ENCODE measurements at places on chromosomes 7 and 10. TPM values are rescaled to one million over a fixed set of nuclear protein-coding genes. Genes with fewer than 3 reads are reported as not detected.

DNA sequence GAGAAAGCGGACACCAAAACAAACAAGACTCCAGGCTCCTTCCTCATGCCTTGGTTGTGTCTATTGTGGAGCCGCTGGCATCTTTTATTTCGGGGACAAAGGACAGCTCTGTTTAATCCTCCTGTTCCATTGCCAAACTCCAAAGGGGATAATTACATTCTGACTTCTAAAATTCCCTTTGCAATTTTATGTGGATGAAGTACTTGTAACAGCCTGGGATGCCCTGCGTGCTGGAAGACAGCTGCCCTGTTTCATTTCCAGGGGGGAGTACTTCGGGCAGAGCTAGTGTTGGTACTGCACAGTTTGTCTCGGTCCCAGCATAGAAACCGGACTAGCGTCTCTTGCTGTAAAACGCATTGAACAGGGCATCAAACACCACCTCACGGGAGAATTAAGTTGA, 90.9 kb downstream of the BAMBI start:
- no peaks in the 10 kb centered on the region for H3K36me3 ChIP-seq
- DNase-seq = no peak
- no peaks in the 10 kb centered on the region for H3K4me1 ChIP-seq
- no peaks in the 10 kb centered on the region for H3K27me3 ChIP-seq

SPDYE6 gene
- total RNA-seq = not detected

GRCh38 chr10:2949948-2950354, 117.4 kb upstream of the PFKP start:
- H3K27ac ChIP-seq = no peak overlapping the region
- no peaks in the 10 kb centered on the region for H3K36me3 ChIP-seq
- H3K4me3 ChIP-seq = no peak overlapping the region
- H3K27me3 ChIP-seq = peaks cover 3% of the 10 kb centered on the region

SLC18A3 gene
- not detected for total RNA-seq

DNA sequence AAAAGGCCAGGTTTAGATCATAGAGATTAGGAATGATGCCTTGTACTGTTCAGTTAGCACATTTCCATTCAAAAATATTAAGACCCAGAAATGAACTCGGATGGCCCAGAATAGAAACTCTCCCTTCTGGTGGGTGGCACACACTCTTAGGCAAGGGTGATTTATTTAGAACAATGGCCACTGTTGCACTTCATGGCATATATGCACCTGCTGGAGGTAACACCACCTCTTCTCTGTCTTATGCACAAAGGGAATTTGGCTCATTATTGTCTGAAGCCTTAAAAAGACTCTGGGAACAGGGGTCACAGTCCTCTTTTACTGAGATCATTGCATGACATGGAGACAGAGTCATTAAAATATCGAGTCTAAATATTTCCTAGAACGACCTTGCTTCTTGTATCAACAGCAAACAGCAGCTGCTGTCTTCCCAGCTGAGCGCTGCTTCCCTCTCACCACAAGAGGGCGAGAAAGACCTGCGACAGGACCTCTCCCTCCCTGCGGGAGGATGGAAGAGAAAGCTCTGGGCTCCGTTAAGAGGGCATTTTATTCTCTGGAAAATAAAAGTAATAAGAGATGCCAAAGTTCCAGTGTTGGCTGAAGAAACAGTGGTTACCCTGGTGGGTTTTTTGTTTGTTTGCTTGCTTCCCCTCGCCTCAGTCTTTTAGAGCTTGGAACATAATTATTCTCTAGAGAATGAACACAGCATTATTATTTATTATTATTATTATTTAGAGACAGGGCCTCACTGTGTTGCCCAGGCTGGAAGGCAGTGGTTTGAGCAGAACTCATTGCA, 13.5 kb upstream of the BAMBI start:
- peaks cover 4% of the 10 kb centered on the region for H3K4me1 ChIP-seq
- H3K27me3 ChIP-seq = peaks cover 7% of the 10 kb centered on the region
- no peaks in the 10 kb centered on the region for H3K36me3 ChIP-seq
- DNase-seq = peak; percentile 83
- H3K27ac ChIP-seq = no peak overlapping the region

- H3K4me1 ChIP-seq = peaks cover 13% of the 10 kb centered on the region
- no peak within 1 kb of the TSS for H3K27ac ChIP-seq
- peak within 1 kb of the TSS; percentile 51 for H3K4me3 ChIP-seq
- no peaks in the 10 kb centered on the region for H3K36me3 ChIP-seq
These were observed at the start of gene TSPAN15 for GRCh38 chr10:69451209-69451783. Gene TSPAN15, plus strand, starts transcription at chr10:69451465. Its CDS starts 130 bp downstream, at chr10:69451595.

SFTPA1 gene
- not detected for total RNA-seq

PITX3 gene
- total RNA-seq = not detected

DNA sequence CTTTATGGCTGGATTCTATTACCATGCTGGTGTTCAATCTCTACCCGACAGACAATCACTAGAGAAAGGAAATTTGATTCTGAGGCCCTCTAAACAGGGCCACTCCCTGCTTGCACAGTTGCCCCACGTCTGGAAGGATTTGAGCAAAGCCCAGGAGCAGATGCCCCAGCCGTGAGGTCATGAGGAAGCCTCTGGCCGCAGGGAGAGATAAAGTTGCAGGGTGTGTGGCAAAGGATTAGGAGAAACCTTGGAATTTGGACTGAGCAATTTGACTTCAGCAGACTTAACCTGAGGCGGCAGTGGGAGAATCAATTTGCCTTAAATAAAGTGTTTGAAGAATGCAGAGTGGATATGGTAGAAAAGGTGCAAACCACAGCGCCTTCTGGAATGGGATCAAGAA, 40.2 kb upstream of the KLF6 start:
- peaks cover 12% of the 10 kb centered on the region for H3K4me1 ChIP-seq
- DNase-seq = no peak
- no peak overlapping the region for H3K4me3 ChIP-seq
- H3K27ac ChIP-seq = no peak overlapping the region
- H3K27me3 ChIP-seq = no peaks in the 10 kb centered on the region

- no peak for DNase-seq
- no peak overlapping the region for H3K4me3 ChIP-seq
These were observed 732 bp upstream of the LRRC18 start for GRCh38 chr10:48940372-48940771.

DNA sequence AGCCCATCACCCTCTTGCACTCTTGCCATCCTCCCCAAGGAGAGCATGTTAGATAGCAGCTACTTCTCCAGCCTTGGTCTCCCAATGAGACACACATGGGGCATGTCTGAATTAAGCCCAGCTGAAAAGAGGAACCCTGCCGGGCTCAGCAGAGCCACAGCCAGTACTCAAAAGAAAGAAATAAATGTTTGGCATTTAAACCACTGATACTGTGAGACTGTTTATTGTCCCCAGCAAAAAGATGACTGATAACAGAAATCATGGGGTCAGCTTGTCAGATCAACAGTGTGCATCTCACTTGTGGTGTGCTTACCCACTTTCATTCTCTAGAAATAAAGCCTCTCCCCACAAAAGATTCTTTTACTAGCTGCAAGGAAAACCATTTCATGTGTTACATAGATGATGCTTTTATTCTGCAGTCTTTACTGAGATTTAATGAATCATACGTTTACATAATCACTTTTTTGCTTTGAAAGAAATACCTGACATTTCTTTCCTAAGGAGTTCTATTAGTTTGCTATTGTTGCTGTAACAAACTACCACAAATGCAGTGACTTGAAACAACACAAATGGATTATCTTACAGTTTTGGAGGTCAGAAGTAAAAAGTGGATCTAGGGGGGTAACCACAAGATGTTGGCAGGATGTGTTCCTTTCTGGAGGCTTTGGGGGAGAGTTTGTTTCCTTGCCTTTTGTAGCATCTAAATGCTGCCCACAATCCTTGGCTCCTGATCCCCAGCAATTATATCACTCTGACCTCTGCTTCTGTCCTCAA, 20.9 kb downstream of the ANKRD7 start:
- no peaks in the 10 kb centered on the region for H3K36me3 ChIP-seq
- no peak overlapping the region for H3K27ac ChIP-seq
- no peaks in the 10 kb centered on the region for H3K27me3 ChIP-seq
- no peaks in the 10 kb centered on the region for H3K4me1 ChIP-seq
- H3K4me3 ChIP-seq = no peak overlapping the region
- no peak for DNase-seq

GRCh38 chr7:80309971-80310549, 175.4 kb downstream of the GNAI1 start:
- H3K27me3 ChIP-seq = no peaks in the 10 kb centered on the region
- H3K27ac ChIP-seq = no peak overlapping the region
- no peaks in the 10 kb centered on the region for H3K36me3 ChIP-seq
- peak; percentile 18 for DNase-seq

- no peak overlapping the region for H3K27ac ChIP-seq
- H3K27me3 ChIP-seq = no peaks in the 10 kb centered on the region
- no peak for DNase-seq
- no peaks in the 10 kb centered on the region for H3K36me3 ChIP-seq
- no peaks in the 10 kb centered on the region for H3K4me1 ChIP-seq
- H3K4me3 ChIP-seq = no peak overlapping the region
These were observed 271.3 kb downstream of the FGFR2 start for GRCh38 chr10:121326905-121327304.

SUN3 gene
- total RNA-seq = 1.3 TPM

DNA sequence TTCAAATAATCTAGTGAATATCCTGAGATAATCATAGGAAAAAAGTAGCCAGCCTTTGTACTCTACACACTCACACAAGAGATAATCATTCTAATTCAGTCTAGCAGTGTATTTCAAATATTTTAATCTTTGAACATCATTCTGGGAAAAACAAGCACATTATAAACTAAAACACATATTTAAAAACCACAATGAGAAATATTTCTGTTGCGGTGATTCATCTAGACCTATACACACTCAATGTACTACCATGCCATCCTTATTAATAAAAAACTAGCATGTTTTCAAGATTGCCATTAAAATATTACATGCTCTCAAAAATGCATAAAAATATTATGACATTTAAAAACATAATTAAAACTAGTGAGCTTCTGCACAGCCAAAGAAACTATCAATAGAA, 11.8 kb downstream of the COG5 start:
- H3K27me3 ChIP-seq = no peaks in the 10 kb centered on the region
- no peaks in the 10 kb centered on the region for H3K4me1 ChIP-seq
- DNase-seq = no peak

CDK14 gene
- 1.9 TPM for total RNA-seq

DNA sequence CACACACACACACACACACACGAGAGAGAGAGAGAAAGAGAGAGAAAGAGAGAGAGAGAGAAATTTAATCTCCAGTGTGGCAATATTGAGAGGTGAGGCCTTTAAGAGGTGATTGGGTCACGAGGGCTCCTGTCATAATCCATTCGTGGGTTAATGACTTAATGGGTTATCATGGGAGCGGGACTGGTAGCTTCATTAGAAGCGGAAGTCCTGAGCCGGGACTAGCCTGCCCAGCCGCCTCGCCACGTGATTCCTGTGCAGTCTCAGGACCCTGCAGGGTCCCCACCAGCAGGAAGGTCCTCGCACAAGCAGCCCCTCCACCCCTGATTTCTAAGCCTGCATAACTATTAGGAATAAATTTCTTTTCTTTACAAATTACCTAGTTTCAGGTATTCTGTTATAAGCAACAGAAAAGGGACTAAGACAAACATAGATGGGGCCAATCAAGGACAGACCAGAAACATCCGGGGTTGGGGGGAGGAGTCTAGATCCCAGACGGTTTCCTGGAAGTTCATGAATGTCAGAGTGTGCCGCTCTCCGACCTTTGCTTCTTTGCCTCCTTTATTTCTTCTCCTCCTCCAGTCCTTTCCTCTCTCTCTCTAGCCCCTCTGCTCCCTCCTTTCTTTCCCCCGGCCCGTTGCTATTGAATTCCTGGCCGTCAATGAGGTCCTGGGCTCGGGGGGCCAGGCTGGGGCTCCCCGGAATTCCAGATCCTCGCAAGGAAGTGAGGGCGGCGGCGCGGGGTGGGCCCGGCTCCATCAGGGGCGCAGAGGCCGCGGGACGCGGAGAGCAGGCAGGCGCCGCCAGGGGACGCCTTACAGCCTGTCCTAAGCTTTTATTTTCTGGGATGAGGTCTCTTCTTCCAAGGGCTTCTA, 146.8 kb downstream of the CYP26A1 start:
- no peaks in the 10 kb centered on the region for H3K36me3 ChIP-seq
- no peak overlapping the region for H3K27ac ChIP-seq
- no peak for DNase-seq
- no peaks in the 10 kb centered on the region for H3K4me1 ChIP-seq

GRCh38 chr10:89278034-89278535, 23.8 kb upstream of the IFIT2 start:
- no peak overlapping the region for H3K27ac ChIP-seq
- DNase-seq = no peak
- no peaks in the 10 kb centered on the region for H3K27me3 ChIP-seq

- no peak overlapping the region for H3K27ac ChIP-seq
- H3K36me3 ChIP-seq = no peaks in the 10 kb centered on the region
- no peak for DNase-seq
- no peak overlapping the region for H3K4me3 ChIP-seq
- no peaks in the 10 kb centered on the region for H3K4me1 ChIP-seq
- no peaks in the 10 kb centered on the region for H3K27me3 ChIP-seq
These were observed 402.4 kb upstream of the ADARB2 start for GRCh38 chr10:2139746-2140145.

DNA sequence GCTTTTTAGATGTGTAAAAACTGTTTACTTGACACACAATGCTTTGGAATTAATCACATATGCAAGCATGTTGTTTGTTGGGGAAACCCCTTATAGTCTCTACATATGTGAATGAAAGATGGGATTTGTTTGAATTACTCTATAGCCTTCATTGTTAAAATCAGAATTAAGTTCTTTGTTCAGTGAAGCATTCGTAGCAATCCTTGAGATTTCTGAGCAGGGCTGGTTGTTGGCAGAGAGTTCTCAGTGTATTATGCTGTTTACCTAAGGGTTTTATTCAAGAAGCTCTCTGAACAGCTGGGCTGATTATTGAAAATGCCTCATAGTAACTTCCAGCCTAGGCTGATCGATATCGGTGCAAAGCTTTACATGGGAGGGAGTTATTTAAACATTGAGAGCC, 190.9 kb downstream of the VTI1A start:
- DNase-seq = no peak
- no peaks in the 10 kb centered on the region for H3K4me1 ChIP-seq
- no peak overlapping the region for H3K4me3 ChIP-seq
- H3K27me3 ChIP-seq = no peaks in the 10 kb centered on the region

ACHE gene
- total RNA-seq = 0.18 TPM

DNA sequence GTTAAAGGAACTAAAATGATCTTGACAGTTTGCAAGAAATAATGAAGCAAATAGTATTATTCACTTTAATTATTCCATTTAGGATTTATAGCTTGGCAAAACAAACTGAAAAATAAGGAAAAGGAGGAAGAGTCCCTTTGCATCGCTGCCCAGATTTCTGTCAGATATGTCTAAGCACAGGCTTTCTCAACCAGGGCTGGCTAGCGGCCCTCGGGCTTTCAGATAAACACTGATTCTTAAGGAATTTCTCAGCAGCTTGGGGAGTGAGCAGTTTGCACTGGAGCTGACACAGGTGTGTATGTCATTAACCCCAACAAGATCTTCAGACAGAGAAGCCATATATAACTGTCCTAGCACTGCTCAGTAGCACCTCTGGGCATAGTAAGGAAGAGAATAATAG, 47.9 kb upstream of the SEMA3D start:
- H3K27me3 ChIP-seq = no peaks in the 10 kb centered on the region
- no peak for DNase-seq
- H3K27ac ChIP-seq = no peak overlapping the region
- H3K4me1 ChIP-seq = no peaks in the 10 kb centered on the region
- H3K36me3 ChIP-seq = no peaks in the 10 kb centered on the region
- no peak overlapping the region for H3K4me3 ChIP-seq

GRCh38 chr7:3043544-3044371, at the start of gene CARD11:
Gene CARD11, minus strand, starts transcription at chr7:3043867. Its CDS starts 85,361 bp downstream, at chr7:2958506.
- H3K27ac ChIP-seq = peak within 1 kb of the TSS; percentile 77
- no peaks in the 10 kb centered on the region for H3K36me3 ChIP-seq
- peaks cover 50% of the 10 kb centered on the region for H3K4me1 ChIP-seq
- H3K4me3 ChIP-seq = peak within 1 kb of the TSS; percentile 61
- no peaks in the 10 kb centered on the region for H3K27me3 ChIP-seq

GRCh38 chr7:6640246-6640721, 3.2 kb downstream of the ZNF316 start:
- no peaks in the 10 kb centered on the region for H3K27me3 ChIP-seq
- no peak overlapping the region for H3K4me3 ChIP-seq
- H3K36me3 ChIP-seq = peaks cover 42% of the 10 kb centered on the region
- peak; percentile 20 for DNase-seq

Data from natural killer cell (primary cell).